Activated naive CD4-positive, alpha-beta T cell treated with anti-CD3 and anti-CD28 coated beads, Interleukin-2, amount 10 ng/mL, durations not matched to agents 7 days and 5 days (primary cell): ENCODE measurements at places on chromosomes 3 and 15.

GRCh38 chr3:126300761-126301481, 56.3 kb downstream of the KLF15 start:
- no peak for DNase-seq

DNA sequence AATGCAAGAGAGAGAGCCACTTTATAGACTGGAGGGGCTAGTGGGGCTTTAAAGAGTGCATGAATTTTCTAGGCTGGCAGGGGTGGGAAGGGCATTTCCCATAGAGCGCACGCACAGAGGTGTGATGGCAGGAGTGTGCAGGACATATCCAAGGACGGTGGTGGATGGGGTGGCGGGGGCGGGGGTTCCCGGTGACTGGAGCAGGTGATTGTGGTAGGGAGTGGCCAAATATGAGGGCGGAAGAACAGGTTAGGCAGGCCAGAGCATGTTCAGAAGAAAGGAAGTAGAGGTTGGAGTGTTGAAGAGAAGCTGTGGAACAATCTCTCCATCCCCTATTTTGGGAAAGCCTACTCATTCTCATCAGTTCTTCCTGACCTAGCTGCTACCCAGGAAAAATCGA, 18.1 kb downstream of the FAM81A start:
- no peak for DNase-seq

- DNase-seq, result no peak
Observed at GRCh38 chr15:74317820-74318375, 49.5 kb downstream of the CYP11A1 start.

DNA sequence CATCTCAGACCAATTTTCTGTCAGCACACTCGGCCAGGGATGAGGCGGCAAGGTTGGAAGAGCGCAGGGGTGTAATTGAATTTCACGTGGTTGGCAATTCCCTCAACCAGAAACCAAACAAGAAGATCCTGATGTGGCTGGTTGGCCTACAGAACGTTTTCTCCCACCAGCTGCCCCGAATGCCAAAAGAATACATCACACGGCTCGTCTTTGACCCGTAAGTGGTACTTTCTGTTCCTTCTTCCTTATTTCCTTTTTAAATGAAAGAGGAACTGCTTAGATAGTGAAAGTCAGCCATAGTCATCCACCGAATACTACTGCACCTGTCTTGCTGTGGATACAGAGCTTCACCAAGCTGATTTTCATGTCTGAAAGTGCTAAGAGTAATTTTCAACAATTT, 60.1 kb downstream of the SGO1 start:
- no peak for DNase-seq

GRCh38 chr15:70030851-70031250, 66.9 kb downstream of the TLE3 start:
- DNase-seq, result peak; percentile 9

GRCh38 chr3:172711454-172711795, 558 bp upstream of the NCEH1 start:
- DNase-seq, result no peak

DNA sequence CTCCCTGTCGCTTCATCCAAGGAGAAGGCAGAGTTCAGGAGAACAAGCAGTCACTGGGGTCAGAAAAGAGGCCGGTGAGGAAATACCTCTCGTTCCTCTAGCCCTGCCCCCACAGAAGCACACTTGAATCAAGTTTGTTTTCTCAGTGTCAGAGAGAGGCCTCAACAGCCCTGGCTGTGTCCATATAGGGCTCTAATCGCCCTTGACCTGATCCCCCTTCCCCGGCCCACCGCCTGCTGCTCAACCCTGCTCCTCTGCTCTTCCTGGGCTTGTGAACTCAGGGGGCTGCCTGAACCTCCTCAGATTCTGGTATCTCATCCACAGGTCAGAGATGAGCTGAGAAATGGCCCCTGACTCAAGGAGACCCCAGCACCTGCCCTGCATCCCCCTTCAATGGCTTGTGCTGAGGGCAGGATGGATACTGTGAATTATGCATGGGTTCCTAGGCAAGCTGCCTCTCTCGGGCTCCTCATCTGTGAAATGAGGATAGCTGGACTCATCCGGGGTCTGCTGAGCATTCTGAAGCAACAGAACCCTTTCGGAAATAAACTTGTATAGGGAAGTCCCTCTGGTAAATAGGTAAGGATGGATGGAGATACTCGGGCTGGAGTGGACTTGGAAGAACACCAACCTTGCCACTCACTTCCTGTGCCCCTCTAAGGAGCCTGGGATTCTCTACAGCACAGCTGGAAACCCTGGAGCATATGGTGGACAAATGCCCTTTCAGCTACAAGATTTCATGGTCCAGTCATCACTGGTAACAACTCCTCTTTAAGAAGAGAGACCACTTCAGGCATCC, 147.5 kb downstream of the STT3B start:
- DNase-seq, result no peak

DNA sequence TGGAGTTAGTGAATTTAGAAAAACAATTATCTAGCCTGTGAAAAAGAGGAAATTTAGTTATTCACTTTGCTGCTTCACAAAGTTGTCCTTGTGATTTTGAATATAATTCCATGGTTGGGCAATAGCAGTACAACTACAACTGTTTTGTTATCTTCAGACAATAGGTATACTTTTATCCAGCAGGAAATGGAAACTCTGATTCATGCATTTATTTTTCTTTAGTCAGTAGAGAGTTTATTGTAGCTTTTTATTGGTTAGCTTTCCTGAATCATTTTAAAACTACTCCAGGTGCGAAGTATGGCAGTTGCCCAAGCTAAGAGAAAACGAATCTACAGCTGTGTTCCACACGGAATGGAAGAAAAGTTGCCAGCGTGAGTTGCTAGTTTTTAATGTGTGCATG, 80.3 kb downstream of the TM4SF4 start:
- DNase-seq, result no peak

DNA sequence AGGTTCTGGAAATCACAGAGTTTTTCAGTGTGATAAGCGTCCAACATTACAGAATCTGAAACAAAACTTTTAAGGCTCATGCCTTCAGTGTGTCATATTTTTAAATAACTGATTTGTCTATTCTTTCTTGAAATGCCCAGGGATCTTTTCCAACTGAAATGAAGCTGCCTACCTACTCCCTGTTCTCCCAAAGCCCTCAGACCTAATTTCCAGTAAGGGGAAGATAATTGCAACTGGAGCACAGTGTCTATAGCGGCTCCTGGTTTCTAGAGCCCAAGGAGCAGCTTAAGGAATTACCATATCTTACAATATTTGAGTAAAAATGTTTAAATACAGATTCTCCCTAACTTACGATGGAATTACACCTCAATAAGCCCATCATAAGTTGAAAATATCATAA, 33.0 kb downstream of the LRRC2 start:
- DNase-seq, result no peak

- DNase-seq, result no peak
Observed at GRCh38 chr15:92612891-92613290, 42.7 kb downstream of the FAM174B start.

DNA sequence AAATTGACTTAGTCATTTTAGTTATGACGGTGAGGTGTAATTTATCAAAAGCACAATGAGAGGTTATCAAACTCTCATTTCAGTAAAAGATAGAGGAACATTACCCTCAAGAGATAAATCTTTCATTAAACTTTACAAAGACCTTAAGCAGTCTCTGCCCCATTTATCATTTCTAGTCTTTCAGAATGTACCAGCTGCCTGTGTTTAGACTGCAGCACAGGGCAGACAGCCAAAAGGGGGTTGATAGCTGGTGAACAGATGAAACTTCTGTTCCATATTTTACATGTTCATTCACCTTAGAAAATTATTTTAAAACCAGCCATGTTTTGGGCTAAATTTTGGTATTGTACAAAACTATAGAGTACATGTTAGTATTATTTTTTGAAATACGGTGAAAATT, 514.6 kb upstream of the CNTN3 start:
- no peak for DNase-seq

DNA sequence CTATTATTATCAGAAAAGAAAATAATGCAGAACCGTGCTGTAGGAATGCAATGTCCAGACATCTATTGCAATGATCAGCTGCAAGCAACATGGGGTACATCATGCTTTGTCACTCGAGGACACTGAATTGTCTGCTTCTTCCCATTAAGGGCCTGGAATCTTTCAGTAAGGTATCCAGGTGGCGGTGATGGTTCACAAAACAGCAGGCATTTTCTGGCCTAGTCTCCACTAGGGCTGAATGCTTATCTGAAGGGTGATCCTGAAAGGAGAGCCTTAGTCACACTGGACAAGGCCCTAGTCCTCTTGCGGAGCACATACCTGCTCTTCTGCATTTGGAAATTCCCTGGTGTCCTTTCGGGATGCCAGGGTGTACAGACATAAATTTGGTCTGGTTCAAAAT, 21.2 kb downstream of the ITPR1 start:
- no peak for DNase-seq

DNA sequence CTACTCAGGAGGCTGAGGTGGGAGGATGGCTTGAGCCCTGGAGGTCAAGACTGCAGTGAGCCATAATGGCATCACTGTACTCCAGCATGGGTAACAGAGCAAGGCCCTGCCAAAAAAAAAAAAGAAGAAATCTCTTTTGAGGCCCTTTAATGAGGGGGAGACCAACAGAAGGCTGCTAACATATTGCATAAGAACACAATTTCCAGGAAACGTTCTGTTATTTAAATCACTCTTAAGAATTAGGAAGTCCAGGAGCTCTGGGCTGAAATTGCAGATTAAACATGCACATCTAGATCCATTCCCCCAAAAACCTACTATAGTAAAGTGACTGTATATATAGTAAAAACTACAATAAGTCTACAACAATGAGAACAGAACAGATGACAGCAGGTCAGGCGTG, 16.1 kb upstream of the BLM start:
- no peak for DNase-seq

DNA sequence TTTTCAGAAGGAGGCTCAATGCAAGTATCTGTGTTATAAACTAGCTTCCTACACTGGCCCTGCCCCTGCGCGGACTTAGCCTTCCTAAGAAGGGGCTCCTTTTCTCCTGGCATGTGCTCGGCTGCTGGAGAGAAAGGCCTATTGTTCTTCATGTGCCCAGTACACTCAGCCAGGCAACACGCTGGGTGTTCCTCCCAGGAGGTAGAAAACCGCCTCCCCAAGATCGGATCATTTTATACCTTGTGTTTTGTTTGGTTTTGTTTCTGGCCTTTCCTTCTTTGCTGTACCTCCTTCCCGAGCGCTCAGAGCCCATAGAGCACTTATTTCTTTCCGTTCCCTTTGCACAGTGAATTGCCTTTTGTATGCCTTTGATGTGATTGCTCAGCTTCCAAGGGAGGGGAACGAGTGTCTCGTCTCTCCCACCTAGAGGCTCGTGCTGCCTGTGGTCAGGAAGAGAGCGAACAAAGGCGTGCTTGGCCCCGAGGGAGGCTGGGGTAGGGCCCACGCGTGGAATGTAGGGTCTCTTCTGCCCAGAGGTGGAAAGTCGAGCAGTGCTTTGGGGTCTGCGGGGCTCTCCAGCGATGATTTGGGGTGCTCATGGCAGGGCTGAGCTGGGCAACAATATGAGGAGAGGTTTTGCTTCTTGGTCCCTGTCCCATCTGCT, 30.0 kb downstream of the CCNL1 start:
- DNase-seq, result no peak

- DNase-seq, result no peak
Observed at GRCh38 chr3:39933986-39934693, 124.7 kb downstream of the MYRIP start.

GRCh38 chr15:89808160-89808870, 6.3 kb downstream of the ANPEP start:
- DNase-seq, result no peak

GRCh38 chr3:108088697-108089096, 2.1 kb downstream of the CD47 start:
- peak; percentile 56 for DNase-seq

GRCh38 chr15:87576486-87577176, 679.9 kb downstream of the NTRK3 start:
- no peak for DNase-seq

DNA sequence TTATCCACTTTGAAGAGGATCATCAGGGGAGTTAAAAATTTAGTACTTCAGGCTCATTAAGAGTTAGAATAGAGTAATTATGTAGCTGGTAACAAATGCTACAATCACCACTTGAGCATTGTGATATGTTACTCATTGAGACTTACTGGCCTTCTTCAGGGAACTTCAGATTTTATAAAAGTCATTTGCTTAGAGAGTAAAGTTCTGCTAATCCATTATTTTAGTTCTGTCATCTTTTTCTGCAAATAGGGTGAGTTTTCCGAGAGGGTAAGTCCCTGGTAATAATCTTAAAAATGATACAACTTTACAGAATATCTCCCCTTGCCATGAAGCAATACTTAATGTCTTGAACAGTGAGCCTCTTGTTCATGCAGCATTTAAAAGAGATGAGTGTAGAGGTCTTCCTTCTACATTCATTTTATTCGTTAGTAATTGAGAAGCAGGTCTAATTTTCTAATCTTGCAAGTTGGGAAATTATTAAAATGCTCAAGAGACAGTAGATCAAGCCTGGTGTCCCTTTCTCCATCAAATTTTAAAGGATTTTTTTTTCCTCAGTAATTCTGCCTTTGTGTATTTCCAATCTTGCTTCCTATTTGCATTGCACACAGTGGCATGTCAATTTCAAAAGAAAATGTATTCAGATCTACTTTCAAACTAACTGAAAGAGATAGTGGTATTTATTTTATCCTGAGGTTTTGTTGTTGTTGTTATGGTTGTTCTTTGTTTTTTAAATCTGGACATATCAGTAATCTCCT, 52.6 kb downstream of the MBNL1 start:
- no peak for DNase-seq

- DNase-seq, result no peak
Observed at GRCh38 chr3:70519913-70520659, 207.6 kb upstream of the MDFIC2 start.

DNA sequence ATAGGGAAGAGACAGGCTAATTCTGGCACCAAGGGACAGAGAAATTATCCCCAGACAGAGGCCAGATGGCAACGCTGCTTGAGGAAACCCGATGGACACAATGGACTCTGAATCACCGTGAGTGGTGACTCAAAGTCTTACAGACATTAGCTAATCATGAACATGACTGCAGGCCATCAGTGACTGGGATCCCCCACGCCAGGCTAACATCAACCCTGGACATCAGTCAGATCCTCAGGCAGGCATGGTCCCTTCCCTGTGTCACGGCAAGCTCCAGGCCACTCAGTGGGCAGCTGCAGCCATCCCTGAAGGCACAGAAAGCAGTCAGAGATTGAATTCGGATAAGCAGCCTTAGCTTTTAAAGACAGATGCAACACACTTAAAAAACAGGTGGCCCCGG, 23.8 kb upstream of the OXTR start:
- no peak for DNase-seq

- DNase-seq, result no peak
Observed at GRCh38 chr15:58469432-58470353, 37.9 kb downstream of the LIPC start.

DNA sequence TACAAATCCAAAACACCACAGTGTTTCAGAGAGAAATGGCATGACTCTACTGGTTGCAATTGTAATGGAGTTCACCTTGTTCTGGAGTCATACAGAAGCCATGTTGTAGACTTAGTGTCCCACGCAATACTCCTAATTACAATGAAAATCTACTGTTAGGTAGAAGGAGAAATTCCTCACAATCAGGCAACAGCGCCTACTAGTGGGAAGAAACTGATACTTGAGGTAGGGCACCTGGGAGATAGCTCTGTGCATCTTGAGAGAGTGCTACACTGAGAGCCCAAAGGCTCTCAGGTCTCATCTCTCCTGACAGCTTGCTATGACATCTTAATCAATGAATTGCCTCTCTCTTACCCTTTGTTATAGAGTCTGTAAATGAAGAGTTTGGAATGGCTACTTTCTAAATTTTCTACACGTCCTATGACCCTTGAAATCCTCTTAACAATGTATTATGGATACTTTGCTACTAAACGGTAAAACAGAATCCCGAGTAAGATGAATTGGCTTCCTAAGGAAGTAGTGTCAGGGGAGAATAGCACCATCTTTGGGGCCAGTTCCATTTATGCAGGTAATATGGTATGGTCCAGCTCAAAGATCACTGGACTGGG, 422.7 kb upstream of the TPRG1 start:
- peak; percentile 68 for DNase-seq

- DNase-seq, result no peak
Observed at GRCh38 chr15:80414546-80415357, 10.6 kb downstream of the ARNT2 start.
